SK-N-MC (cell line): ENCODE measurements at places on chromosomes 7 and 10.

DNA sequence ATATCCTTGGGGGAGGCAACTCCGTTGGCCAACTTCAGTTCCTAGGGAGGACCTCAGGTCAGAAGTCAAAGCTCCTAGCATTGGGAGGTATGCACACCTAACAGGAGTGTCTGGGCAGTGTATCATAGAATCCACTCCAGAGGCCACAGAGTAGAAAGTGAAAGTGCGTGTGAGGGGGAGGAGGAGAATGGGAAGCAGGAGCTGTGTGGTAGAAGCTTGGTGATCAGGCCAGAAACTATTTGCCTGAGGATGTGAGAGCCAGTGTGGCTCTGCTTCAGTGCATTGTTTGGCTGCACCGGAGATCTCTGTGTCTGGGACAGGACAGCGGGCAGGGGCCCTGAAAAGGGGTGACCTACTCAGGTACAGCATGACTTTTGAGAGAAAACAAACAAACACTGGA, 557.4 kb upstream of the VSTM2A start:
- no peak for DNase-seq

- no peak for DNase-seq
These were observed 6.2 kb upstream of the PHYH start for GRCh38 chr10:13306103-13306502.

- peak; percentile 37 for DNase-seq
These were observed 616.9 kb upstream of the FOXK1 start for GRCh38 chr7:4065190-4065589.

DNA sequence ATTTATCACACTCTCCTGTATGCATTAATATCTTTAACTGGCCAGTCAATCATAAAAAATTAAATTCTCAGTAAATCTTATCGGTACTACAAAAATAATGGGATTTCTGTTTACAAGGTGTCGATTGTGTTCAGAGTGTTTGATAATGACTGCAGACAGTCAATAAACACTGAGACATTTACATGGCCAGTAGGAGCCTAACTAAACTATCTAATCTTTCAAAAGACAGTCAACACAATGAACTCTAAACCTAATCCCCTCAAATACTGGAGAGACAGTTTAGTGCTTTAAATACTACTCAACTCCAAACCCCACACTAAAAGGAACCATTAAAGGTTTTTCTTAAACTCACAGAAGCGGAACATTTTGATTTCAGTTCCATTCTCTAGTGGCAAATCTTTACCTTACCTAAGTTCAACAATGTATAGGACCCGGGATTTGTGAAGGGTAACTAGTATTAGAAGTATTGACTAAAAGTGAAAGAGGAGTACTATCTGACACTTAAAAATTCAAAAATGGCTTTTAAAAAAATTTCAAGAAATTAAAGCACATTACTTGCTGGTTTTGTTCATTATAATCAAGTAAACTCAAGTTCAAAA, 37.3 kb upstream of the EXOC6 start:
- no peak for DNase-seq

DNA sequence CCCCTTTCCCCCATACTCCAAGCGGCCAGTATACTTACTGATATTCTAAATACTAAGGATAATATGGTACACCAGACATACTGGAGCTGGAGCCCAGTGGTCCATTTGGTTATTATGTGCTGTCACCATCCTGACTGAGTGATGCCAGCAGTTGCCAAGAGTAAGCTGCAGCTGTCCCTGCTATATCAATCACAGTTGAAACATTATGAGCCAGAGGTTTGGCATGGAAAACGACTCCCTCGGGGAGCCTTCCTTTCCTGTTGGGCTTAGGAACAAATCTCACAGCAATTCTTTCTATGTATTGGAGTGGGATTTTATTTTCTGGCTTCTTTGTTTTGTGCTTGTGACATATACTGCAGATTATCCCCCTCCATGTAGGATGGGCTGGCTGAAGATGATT, 32.6 kb downstream of the STRIP2 start:
- DNase-seq: no peak

DNA sequence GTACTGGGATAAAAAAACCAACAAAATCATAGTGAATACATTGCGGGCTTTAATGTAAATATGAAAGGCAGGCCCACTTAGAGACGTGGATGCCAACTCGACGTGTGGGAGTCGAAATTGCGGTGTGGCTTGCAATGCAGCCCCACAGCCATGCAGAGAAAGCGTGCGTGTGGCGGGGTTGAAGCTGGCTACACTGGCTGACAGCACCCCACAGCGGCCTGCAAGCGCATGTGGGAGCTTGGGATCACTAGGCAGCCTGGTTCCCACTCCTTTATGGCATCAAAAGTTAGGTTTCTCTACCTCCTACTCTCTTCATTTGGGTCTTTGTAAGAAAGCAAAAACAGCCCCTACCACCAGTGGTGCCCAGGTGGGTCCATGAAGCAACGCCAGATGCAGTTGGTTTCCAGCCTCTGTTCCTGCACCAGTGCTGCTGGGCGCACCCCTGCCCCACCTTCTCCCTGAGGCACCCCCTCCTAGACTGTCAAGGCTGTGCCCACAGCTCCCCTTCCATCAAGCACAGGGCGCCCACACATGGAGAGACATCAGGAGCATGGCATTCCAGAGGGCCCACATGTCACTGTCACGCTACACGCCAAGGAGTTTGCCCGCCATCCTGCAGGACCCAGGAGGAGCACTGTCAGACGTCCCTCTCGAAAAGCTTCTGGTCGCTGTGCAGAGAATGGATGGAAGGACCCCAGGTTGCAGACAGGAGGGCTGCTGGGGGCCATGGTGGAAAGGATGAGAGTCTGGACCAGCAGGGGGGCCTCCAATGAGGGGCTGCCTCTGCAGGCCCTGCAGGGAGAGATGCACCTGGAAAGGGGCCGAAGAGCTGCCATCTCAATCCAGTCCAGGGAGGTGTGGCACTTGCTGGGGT, 142.9 kb downstream of the PAXIP1 start:
- DNase-seq: no peak

GRCh38 chr7:19269301-19269700, 124.1 kb upstream of the FERD3L start:
- peak; percentile 16 for DNase-seq

- DNase-seq: no peak
These were observed 155.0 kb downstream of the PTPRN2 start for GRCh38 chr7:158432369-158433341.

GRCh38 chr10:99966306-99966705, 43.4 kb downstream of the DNMBP start:
- DNase-seq: no peak

DNA sequence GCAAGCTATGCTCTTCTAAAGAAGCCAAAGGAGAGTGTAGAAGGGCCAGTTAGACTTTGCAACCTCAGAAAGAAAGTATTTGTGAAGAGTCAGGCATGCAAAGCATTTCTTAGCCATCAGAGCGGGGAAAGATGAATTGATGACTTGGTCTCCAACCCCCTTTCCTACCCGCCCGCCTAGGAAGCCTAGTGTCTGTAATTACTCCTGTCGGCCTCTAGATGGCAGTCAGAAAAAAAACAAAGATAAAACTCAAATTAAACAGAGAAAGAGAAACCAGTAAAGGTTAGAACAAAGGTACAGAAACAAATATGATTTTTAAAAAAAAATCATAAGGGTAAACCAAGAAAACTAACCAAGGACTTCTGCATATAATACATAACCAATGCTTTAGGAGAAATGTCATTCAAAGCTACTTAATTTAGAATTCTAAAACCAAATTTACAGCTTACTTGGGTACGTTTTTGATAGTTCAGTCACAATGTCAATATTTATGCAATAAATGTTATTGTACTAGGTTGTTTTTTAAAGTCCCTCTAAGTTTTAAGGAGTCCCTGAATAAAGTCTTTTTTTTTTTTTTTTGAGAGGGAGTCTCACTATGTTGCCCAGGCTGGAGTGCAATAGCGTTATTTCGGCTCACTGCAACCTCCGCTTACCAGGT, 97.6 kb downstream of the LYZL1 start:
- DNase-seq: no peak

- DNase-seq: peak; percentile 98
These were observed 24.5 kb downstream of the TAS2R16 start for GRCh38 chr7:122970740-122971725.

DNA sequence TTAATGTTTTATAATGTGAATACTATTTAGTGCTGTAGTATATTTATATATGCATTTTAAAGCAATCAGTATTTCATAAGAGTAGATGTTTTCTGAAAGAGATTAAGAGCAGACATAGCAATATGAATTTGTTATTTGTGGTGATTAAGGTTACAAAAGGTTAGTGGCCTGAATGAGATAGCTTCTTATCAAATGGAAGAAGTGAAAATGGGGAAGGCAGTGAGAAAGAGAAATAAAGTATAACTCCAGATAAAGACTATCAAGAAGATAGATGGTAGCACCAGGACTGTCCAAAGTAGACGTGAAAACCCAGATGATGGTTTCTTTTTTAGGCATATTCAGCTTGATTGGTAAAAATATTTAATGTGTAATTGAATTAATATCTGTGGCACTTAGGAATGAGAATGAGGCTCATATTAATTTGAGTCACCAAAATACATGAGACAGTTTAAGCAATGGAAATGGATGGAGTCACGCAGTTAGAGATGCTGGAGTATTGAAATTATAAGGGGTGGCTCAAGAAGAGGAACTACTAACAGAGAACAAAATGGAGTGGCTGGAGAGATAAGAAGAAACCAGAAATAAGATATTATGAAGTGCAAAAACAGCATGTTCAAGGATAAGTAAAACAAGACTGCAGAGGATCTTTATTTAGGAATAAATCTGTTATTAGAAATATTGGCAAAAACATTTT, 288.0 kb upstream of the SEMA3C start:
- no peak for DNase-seq

DNA sequence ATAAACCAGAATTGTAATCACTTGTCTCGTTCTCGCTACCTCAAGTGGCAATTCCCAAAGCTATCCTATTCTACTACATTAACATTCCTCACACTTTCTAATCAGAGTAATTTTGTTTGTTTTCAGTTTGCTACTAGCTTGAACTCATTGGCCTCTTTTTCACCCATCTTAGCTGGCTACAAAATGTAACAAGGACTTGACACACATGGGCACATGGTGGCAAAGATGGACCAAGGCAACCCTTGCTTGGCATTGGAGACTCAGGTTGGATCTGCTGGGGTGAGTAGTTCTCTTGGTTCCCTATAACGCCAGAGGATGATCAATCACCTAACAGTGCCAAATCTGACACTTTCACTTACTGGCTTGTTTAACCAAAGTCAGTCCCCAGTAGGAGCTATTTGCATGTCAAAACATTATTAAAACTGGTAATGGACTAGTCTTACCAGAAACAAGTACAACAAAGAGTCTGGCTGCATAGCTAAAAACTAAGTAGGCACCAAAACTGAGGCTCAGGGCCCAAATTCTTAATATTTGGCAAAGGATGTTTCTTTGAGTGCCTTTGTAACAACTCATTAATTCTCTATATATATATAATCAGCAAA, 1.9 kb downstream of the USP6NL start:
- no peak for DNase-seq

- no peak for DNase-seq
These were observed 23.9 kb downstream of the SEM1 start for GRCh38 chr7:96685755-96686154.

GRCh38 chr10:28788762-28789161, 111.4 kb downstream of the BAMBI start:
- no peak for DNase-seq

DNA sequence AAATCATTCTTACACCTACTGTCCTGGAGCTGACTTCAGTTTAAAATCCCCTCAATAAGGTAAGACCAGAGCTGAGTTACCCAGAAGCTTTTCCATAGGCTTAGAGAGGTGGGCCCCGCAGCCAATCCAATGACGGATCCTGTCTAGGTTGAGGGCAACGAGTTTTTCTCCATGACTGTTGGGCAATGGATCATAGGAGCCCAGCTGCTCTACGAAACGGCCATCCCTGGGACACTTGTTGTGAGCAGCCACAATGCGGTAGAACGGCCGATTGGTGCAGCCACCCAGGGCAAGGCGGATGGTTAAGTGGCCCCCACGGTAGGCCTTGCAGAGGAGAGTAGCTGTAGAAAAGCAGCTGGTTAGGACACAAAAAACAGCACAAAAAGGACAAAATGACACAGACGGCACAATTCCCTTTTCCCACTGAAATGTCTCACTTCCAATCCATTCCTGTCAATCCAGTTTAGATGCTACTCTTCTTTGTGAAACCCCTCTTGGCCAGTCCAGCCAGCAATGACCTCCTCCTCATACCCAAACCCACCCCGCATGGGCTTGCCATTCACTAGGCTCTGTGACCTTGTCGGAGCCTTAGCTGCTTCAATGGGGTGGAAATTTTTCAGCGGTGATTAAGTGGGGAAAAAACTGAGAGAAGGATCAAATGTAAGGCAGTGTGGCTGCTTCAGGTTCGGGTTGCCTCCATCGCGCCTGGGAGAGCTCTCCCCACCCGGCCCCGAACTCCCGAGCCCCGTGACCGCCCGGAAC, 580 bp downstream of the MRPS16 start:
- DNase-seq: no peak

- DNase-seq: no peak
These were observed 7.6 kb upstream of the GRID2IP start for GRCh38 chr7:6558837-6559236.

GRCh38 chr7:101936611-101937231, 119.3 kb downstream of the CUX1 start:
- DNase-seq: no peak

GRCh38 chr7:44398953-44399574, 73.7 kb upstream of the CAMK2B start:
- DNase-seq: peak; percentile 22

DNA sequence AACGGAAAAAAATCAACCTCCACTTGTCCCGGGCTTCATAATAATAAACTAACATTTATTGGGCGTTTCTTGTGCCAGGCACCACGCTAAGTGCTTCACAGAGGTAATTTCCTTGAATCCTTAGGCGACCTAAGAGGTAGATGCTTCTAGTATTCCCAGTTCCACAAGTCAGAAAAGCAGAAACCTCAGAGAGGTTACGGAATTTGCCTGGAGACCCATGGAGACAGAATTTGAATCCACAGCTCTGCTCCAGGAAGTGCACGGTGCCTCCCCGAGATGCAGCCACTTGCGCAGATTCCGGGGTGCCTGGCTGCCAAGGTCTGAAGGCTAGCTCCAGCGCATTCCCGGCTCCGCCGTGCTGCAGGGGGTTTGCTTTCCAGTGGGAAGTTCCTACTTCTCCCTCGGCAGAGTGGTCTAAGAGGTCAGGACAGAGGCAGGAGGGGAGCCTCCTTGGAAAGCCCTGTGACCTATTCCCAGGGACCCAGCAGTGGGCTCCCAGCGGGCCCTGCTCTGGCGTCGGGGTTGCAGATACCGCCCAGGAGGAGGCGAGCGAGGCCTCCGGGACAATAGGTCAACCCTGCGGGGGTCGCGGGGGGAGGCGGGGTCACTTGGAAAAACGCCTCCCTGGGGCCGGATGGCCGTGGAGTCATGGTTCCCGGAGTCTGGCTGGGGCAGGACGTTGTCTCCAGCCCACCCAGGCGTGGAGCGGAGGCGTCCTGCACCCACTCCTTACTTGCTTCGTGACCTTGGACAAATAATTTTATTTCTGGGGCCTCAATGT, 10.1 kb upstream of the NKX2-3 start:
- DNase-seq: no peak
